ENCODE measurements at places on chromosomes 5 and 9.

DNA sequence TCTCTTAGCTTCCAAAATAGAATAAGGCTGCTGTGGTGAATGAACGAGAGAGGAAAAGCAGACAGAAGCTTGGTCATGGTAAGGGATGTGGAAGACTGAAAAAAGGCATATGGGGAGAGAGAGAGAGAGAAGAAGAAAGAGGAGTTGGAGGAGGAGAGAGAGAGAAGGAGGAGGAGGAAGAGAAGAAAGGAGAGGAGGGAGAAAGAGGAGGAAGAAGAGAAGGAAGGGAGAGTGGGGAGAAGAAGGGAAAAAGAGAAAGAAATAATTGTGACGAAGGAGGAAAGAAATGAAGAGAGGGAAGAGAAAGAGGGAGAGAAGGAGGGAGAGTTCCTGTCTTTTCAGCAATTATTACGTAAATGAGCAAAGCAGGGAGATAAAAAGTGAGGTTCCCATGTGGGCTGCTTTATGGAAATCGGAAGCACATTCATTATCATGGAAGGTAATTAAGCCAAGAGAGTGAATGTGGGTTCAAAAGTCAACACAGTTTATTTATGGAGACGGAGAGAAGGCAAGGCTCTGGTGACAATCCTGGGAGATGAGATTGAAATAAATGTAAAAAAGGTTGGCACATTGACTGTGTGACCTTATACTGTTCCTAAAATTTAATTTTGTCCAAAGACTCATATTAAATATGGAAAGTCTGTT is 611.2 kb downstream of the KIF4B start:
- DNase-seq: no peak

DNA sequence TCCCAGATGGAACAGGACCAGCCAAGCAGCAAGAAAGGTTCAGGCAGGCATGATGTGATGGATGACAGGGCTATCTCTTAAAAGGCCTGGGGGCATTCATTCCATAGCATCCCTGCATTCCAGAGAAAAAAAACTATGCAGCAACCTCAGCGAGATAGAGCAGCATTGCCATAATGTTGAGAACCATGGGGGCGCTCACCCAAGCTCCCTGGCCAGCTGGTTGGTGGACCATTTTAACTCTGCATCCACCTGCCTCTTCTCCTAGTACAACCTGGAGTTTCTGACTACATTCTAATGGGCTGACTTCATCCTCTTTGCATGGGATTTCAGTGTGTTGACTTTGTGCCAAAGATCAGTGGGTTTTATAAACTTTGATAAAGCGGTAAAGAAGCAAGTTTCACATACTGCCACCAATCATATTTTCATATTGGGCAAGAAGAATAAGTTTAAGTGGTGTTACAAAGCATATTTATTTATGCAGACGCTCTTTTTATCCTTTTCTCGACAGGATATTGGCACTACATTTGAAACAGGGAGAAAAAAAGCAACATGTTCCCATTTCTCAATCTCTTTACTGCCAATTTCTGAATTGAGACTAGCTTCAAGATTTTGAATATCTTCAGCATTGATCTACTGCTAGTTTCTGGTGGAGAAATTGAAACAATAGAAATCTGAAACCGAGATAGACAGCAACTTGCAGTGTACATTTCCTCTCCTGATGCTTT is 378.3 kb upstream of the WWC1 start:
- DNase-seq: no peak

DNA sequence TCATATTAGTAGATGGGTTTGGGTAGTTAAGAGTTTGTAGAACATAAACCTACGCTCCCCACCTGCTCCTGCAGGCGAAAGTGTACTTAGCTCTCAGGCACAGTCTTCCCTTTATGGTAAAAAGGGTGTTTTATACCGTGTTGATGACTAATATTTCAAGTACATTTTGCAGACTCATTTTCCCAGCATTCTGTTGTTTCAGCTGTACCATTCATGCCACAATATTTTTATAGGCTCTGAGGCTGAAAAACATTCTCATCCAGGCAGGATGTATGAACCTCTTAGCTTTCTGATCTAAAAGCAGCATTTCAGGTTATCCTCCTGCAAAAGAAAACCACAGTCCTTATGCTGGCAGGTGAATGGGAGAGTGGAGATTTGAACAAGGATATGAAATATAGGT is 231.4 kb downstream of the NR2F1-AS1 start:
- peak; percentile 29 for DNase-seq

GRCh38 chr9:83680233-83680632 is 27.5 kb downstream of the UBQLN1 start:
- no peak for DNase-seq

DNA sequence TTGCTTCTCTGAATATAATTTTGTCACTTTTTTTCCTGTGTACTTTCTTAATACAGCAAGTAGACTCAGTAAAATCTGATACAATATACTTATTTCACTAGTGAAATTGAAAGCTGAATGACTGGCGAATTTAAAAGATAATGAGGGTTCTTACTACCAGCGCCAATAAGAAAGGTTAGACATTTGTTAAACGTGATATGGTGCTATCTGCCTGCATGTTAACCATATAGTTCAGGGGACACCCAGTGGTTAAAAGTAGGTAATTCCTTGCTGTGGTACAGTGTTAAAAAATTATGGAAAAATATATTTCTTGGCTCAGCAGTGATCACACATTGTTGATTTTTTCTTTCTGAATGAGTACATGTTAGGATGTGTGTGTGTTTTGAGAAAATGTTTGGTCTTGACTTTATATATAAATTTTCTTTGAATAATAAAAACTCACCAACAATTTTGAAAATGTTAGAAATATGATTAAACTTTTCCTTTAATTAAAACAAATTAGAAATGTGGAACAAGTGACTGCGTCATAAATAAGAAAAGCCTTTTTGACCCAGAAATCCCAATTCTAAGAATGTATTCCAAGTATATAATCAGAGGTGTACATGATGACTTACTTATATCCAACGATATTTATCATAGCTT is 25.8 kb downstream of the CAST start:
- peak; percentile 70 for DNase-seq

DNA sequence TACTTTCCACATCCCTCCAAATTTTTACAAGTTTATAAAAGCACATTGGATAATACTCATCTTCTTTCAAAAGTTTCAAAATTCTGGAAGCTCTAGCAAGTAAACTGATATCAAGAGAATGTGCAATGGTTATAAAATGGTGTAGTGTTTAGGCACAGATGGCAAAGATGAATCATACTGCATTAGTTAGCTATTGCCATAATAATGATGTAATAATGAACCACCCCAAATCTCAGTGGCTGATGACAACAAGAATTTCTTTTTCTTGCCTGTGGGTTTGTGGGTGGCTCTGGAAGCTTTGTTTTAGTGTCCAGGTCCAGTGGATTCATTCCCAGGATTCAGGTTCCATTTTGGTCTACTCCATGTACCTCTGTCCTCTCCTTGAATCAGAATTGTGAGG is 319.0 kb downstream of the BRINP1 start:
- no peak for DNase-seq

Data from H4 (cell line).